Cardiac septum (tissue), 1 donor: ENCODE measurements at places on chromosomes 2 and 18.
A peak's percentile ranks its signal among the peaks of the same experiment; 100 is the strongest.

- no peak for DNase-seq
These were observed 136.7 kb upstream of the CXCR4 start for GRCh38 chr2:136254681-136255080.

GRCh38 chr2:118097657-118098056 is 9.4 kb downstream of the INSIG2 start:
- DNase-seq = no peak

DNA sequence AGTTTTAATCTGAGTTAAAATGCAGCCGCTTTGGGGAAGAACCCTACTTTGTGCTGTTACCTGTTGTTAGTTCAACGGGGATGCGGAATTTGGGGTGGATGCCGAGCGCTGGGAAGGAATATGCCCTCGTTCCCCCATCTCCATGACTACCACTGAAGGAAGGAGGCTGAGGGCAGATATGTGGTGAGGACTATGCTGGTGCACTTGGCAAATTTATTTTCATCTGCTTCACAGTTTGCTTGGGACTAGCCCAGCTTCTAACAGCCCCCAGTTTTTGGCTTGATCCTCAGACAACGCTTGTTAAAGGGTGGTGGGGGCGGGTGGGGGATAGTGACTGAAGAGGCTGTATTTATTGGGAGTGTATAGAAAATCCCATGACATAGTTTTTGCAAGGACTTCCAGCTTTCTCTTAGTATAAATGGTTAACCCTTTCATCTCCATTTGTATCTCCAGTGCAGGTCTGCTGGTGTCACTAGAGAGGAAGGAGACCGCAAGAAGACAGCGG is 100.8 kb downstream of the COLEC12 start:
- DNase-seq = no peak

GRCh38 chr18:2636126-2636631 is 19.3 kb upstream of the SMCHD1 start:
- no peak for DNase-seq

DNA sequence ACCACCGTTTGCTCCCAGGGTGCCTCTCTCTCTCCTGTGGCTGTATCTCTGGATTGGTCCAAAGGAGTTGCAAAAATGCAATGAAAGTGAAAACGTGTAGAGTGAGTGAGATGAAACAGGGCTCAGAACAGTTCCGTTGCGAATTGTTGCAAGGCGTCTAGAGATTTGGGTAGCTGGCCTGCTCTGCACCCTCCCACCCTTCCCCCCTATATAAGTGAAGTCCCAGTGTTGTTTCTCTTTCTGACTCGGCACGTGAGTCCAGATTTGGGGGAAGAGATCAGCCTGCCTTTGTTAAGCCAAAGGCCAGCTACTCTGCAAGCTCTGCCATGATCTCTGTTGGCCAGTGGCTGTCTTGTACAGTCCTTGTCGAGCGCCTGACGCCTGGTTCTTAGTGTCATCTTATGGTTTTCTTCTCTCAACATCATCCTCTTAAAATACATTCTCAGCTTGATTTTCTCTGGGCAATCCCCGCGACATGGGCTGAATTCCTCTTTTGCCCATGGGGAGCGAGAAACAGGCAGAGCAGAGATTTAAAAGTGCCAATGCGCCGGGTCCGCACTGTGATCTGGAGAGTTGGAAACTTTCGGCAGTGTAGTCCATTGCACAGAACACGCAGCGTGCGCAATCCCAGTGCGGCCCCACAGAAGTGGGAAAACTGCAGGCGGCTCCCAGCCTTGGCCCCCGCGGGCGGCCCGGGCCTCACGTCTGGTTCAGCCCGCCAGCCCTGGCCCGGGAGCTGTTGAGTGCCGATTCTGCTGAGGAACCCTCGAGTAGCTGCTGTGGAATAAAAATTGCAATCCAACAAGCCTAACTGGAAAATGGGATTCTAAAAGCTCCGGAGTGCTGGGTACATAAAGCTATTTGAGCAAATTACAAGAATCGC is 9.3 kb downstream of the MEIS1 start:
- no peak for DNase-seq

- DNase-seq = peak; percentile 88
These were observed at the start of gene AP1S3 for GRCh38 chr2:223837287-223838061. Gene AP1S3 (minus strand): TSS chr2:223837582. CDS start chr2:223837450, 132 bp downstream.

GRCh38 chr2:73896362-73897239 is 3.8 kb downstream of the ACTG2 start:
- DNase-seq = no peak

- no peak for DNase-seq
These were observed 5.9 kb downstream of the SCYGR4 start for GRCh38 chr2:227623226-227623625.
